ENCODE measurements at places on chromosomes 13 and 19.
A peak's percentile ranks its signal among the peaks of the same experiment; 100 is the strongest.

- peak; percentile 41 for DNase-seq
These were observed 1.9 kb downstream of the KLF1 start for GRCh38 chr19:12884926-12885748.

GRCh38 chr13:33528896-33529295 lies 243.3 kb upstream of the STARD13 start:
- DNase-seq, result no peak

GRCh38 chr13:112513761-112514160 lies 74.2 kb downstream of the TUBGCP3 start:
- no peak for DNase-seq

DNA sequence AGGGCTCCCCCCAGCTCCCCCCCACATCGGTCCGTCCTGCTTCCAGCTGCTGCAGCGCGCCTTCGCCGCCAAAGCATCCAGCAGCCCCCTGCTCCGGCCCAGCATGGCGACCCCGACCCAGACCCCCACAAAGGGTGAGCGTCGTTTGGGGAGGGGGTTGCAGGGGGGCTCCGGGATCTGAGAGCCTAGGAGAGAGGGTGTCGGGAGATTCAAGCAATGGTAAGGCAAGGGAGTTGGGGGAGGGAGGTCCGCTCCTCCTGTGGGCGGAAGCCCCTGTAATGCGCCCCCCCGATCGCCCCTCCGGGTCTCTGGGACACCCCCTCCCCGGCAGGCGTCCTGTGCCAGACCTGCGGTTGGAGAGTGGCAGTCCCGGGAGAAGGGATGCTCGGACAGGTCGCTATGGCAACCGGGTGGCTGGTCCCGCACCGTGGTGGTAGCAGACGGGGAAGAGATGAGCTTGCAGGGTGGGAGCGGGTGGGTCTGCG lies at the start of gene FXYD7:
Gene FXYD7 (plus strand): TSS at position 25 of the 485 bp plus-strand sequence. CDS start 79 bp downstream, at position 104.
- no peak for DNase-seq

GRCh38 chr13:64505336-64505910 lies 2724.7 kb downstream of the PCDH9 start:
- peak; percentile 72 for DNase-seq

GRCh38 chr19:4257025-4257424 lies 10.1 kb downstream of the YJU2 start:
- no peak for DNase-seq

GRCh38 chr19:48029431-48029830 lies 14.4 kb downstream of the CABP5 start:
- DNase-seq, result no peak

- no peak for DNase-seq
These were observed 8.5 kb downstream of the SH3GL1 start for GRCh38 chr19:4391701-4392483.

- DNase-seq, result no peak
These were observed 406.5 kb downstream of the FOXO1 start for GRCh38 chr13:40259899-40260298.

DNA sequence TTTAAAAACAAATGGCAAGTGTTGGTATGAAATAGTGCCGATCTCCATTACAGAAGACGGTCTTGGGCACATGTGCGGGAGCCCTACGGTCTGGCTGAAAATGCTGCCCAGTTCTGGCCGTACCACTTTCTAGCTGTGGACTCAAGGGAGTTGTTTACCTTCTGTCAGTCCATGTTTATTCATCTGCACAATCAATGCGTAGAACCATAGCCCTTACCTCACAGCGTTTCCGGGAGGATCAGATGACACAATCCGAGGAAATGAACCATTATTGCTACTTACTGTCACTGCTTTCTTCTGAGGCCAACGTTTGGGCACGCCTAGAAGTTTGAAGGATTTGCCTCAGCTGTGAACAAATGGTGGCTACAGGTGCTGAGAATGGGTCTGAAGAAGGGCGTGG lies 31.2 kb downstream of the GADD45B start:
- peak; percentile 51 for DNase-seq

GRCh38 chr13:76647550-76647949 lies 238.7 kb downstream of the KCTD12 start:
- no peak for DNase-seq

DNA sequence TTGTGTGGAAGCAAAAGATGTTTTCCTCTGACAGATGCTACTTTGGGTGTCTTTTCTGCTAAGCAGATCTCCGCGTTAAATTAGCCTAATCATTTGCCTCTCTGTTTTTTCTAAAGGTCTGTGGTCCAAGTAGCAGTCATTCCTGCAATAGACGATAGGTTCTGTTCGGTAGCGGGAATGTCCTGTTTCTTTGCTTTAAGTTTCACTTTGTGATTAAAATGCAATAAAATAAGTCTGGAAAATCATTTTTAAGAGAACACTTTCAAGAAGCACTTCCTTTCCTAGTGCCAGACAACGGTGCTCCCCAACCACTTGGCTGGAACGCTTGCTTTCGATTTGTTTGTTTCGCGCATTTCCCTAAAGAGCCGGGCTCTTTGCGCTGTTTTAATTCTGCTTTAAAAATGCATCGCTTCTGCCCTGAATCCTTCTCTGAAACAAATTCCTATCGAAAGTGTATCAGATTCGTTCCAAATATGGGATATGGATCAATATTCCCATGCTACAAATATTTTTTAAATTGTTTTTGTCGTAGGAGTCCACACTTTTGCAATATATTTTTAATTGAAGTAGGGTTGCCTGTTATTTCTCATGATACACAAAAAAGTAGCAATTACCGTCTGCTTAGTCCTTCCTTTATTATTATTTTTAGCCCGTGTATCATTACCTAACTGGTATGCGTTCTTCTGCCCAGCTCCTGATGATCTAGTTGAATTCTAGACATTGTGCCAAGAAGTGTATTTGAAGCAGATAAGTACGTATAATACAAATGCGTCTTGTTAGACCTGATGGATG lies 14.2 kb downstream of the ZIC2 start:
- DNase-seq, result no peak

- DNase-seq, result no peak
These were observed 1279.8 kb upstream of the PCDH9 start for GRCh38 chr13:68509734-68510621.

GRCh38 chr13:72620874-72621273 lies 106.6 kb downstream of the MZT1 start:
- no peak for DNase-seq

- DNase-seq, result no peak
These were observed 157.5 kb downstream of the PCDH20 start for GRCh38 chr13:61258185-61258584.

DNA sequence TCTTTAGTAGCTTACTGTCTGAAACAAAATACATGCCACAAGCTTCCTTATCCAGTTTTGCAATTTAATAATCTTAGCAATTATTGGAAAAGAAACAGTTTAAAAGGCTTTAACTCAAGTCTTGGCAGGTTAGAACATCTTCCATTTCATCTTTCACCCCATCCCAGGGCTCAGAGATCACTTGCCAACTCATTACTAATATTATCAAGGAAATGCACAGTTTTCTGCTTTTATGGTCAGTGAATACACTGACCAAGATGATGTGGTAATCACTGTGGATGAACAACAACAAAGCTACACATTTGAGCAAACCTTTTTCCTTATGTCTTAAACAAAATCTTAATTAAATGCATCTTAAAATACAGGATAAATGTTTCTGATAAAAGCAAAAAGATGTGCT lies 48.0 kb upstream of the ITM2B start:
- no peak for DNase-seq

GRCh38 chr19:2993579-2993978 lies 16.2 kb downstream of the TLE6 start:
- no peak for DNase-seq

DNA sequence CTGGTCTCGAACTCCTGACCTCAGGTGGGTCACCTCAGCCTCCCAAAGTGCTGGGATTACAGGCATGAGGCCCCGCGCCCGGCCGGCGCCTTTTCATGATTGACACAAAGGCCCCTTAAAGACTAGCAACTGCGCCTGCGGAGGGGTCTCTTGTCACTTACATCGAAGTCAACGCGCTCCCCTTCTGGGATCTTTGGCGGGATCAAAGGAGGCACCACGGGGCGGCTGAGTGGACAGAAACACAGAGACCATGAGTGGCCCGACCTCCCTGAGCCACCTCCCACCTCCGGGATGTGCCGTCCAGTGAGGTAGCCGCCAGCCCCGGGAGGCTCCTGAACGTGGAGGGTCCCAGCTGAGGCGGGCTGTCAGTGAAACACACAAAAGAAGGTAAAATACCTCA lies 7.3 kb downstream of the TNNT1 start:
- DNase-seq, result no peak

GRCh38 chr13:85009447-85009846 lies 789.8 kb downstream of the SLITRK6 start:
- DNase-seq, result no peak

- no peak for DNase-seq
These were observed 9.0 kb downstream of the MICU2 start for GRCh38 chr13:21594715-21595545.

DNA sequence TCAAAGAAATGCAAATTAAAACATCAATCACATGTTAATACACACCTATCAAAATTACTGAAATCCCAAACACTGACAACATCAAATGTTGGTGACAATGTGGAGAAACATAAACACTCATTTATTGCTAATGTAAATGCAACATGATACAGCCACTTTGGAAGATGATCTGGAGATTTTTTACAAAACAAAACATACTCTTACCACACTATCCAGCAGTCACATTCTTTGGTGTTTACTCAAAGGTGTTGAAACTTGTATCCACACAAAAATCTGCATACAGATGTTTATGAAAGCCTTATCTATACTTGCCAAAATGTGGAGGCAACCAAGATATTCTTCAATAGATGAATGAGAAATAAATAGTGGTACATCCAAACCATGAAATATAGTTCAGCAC lies 1219.5 kb upstream of the PCDH20 start:
- DNase-seq, result no peak

GRCh38 chr19:4911786-4912672 lies 2.7 kb downstream of the UHRF1 start:
- peak; percentile 100 for DNase-seq

DNA sequence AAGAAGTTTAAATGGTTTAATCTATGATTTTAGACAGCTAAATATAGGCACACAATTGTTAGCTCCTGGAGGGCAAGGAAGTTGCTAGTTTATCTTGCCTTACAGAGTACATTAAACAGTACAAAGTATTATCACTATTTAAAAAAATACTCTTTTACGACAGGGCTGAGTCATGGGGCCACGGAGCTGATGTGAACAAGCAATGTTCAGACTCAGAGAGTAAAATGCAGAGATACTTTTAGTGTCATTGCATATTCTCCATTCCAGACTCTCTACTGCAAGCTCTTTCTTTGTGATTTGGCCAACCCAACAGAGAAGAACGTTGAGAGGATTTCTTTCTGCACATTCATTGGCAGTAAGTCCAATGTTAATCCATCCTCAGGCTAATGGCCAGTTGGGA lies 352.4 kb downstream of the SPRY2 start:
- DNase-seq, result peak; percentile 68

DNA sequence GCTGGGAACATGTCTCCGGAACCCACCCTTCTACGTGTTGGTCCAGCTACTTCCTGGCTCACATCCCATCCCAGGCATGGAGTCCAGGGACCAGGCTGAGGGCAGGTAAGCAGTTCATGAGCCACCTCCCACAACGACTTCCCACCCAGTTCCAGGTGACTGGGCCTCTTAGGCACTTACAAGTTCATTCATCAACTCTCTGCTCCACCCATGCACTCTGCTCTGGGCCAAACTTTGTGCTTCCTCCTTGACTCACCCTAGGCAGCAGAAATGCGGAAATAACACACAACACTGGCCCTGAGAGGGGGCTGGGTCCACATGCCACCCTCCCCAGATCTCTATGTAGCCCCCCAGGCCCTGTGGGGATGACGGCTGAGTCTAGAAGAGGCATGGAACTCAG lies 20.5 kb downstream of the IQCN start:
- no peak for DNase-seq

GRCh38 chr13:29101409-29101808 lies 281.3 kb downstream of the MTUS2 start:
- DNase-seq, result no peak
